SK-MEL-5 (cell line): ENCODE measurements at places on chromosomes 5 and 9.

DNA sequence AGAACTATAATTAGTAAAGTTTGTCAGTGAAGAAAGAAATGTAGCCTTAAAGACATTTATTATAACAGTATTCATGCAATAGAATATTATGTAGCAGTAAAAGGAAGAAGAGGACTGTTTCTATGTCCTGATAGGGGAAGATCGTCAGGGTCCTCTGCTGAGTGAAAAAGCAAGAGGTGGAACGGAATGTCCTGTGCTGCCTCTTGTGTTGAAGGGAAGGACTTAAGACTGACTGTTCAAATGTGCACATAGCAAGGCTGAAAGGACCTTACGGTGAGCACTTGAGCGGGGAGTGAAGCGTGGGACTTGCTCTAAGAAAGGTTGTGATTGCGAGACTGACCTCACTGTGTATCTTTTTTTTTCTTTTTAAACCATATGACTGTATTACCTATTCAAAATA, 63.2 kb downstream of the SNX24 start:
- DNase-seq: peak; percentile 20

- DNase-seq: no peak
Measured at GRCh38 chr5:109743041-109743531, 53.4 kb downstream of the MAN2A1 start.

DNA sequence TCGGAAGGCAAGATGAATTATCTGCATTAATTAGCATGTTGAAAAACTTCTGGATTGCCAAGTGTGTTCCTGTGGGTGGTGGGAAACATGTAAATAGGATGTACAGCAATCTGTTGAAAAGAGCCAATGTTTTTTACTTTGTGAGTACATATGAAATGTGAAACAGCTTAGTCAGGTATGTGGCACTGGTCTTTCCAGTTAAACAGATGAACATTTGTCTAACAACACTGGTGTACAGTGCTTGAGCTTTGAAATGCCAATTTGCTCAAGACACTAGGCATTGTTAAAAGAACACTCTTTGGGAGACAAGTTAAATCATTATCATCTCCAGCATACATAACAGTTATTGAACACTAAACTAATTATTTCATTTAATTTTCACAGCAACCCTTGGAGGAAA, 107.3 kb upstream of the SLC24A2 start:
- DNase-seq: no peak

DNA sequence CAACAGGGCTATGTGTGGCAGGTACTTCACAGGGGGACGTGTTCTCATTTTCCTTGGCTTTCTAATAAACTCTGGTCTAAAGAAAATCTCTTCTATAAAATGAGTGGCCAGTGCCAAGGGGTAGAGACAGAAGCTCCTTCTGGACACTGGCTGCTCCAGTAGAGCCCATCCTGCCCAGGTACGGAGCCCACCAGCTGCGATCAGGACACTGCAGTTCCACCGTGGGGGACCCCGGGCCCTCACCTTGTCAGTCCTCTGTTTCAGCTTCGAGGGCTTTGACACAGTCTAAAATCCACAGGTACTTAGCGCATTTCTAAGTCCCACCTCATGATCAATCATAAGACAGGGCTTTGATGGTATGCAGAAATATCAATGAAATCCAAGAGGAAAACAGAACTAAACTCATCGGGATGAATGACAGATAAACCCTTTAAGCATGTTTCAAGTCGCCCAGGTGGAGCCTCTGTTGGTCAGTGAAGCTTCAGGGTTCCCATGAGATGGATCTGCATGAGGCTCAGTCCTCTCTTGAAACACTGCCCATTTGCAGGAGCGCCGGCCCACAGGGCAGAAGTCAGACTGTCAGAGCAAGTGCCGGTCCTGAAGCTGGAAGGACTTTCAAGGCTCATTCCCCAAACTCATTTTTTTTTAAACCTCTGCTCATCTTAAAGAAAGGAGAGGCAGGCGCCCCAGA, 20.3 kb upstream of the TERT start:
- DNase-seq: no peak

- no peak for DNase-seq
Measured at GRCh38 chr9:75878488-75878860, 12.0 kb upstream of the PCSK5 start.

GRCh38 chr5:31232273-31232888, 38.9 kb downstream of the CDH6 start:
- peak; percentile 86 for DNase-seq

- no peak for DNase-seq
Measured at GRCh38 chr5:179430193-179431175, 85.2 kb upstream of the ADAMTS2 start.

DNA sequence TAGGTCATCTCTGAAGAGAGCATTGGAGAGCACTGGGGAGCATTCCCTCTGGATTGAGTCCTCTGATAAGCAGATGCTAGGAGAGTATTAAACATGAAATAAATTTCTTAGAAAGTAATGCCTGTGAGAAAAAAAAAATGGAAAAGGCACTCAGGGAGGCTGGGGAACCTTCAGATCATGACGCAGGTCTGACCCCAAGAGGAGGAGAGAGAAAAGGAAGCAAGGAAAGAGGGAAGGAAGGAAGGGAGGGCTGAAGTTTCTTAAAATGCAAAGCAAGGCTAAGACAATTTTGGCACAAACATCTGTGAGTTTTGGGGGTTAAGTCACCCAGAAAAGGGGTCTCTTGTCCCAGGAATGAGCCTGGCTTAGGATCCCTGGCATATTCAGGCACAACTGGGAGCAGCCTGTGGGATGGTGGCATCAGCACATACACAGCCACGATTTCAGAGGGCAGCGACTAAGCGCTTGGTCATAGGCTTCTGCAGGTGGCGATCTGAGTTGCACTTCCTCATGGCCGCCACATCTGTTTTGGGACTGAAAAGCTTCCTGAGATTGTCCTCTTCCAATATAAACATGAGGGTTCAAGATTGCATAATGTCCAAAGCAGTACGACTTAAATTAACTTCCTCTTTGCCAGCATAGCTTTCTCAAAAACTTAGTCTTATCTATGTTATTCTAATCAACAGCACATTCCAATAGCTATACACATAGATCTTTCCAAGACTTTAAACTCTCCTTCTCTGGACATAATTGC, 692.7 kb downstream of the DNAH5 start:
- no peak for DNase-seq

DNA sequence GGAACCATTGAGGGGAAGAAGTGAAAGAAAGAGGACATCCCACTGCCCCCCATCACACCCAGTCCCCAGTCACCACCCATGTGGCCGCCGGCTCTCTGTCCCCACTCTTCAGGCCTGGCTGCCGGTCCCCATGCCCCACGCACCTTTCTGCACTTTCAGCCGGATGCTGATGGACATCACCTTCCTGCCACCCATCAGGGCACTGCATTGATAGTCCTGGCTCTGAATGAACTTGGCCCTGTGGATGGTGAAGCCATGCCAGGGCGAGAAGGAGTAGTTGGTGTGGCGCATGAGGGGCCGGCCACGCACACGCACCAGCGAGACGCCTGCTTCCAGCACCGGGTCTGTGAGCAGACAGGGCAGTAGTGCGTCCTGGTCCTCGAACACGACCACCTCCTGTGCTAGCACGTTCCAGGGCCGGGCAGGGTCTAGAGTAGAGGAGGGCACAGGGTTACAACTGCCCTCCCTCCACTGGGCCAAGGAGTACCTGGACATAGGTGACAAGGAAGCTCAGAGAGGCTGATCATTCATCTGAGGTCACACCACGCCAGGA, 6.4 kb downstream of the CSF1R start:
- DNase-seq: no peak

DNA sequence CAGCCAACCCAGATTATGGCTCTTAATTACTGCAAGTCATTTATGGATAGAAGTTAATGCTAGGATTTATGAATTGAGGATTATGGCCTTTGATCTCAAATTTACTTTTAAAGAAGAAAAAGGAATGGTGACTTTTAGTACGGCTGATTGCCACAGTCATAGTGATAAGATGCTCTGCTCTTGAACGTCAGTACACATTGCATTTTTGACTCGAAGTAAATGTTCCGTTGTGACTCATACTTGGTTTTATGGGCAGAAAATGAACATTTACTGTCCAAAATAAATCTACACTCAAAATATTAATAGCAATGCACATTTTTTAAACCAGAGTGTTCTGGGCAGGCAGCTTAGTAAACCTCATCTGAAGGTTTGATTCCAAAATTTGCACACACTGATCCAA, 830 bp downstream of the ADAMTSL1 start:
- no peak for DNase-seq

DNA sequence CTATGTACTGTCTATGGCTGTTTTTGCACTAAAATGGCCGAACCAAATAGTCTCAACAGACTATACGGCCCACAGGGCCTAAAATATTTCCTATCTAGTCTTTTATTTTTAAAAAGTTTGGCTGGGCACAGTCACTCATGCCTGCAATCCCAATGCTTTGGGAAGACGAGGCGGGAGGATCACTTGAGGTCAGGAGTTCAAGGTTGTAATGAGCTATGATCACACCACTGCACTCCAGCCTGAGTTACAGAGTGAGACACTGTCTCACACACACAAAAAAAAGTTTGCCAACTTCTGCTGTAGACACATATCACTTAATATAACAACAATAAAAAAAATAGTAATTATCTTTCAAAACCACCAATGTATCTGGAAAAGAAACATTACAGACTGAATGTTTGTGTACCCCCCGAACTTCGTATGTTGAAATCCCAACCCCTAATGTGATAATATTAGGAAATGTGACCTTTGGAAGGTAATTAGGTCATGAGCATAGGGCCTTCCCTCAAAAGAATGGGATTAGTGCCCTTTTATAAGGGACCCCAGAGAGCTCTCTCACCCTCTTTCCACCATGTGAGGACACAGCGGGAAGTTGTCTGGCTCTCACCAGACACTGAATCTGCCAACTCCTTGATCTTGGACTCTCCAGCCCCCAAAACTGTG, 53.5 kb upstream of the HK3 start:
- DNase-seq: no peak

GRCh38 chr5:78638423-78638822, 10.1 kb downstream of the LHFPL2 start:
- DNase-seq: peak; percentile 94

DNA sequence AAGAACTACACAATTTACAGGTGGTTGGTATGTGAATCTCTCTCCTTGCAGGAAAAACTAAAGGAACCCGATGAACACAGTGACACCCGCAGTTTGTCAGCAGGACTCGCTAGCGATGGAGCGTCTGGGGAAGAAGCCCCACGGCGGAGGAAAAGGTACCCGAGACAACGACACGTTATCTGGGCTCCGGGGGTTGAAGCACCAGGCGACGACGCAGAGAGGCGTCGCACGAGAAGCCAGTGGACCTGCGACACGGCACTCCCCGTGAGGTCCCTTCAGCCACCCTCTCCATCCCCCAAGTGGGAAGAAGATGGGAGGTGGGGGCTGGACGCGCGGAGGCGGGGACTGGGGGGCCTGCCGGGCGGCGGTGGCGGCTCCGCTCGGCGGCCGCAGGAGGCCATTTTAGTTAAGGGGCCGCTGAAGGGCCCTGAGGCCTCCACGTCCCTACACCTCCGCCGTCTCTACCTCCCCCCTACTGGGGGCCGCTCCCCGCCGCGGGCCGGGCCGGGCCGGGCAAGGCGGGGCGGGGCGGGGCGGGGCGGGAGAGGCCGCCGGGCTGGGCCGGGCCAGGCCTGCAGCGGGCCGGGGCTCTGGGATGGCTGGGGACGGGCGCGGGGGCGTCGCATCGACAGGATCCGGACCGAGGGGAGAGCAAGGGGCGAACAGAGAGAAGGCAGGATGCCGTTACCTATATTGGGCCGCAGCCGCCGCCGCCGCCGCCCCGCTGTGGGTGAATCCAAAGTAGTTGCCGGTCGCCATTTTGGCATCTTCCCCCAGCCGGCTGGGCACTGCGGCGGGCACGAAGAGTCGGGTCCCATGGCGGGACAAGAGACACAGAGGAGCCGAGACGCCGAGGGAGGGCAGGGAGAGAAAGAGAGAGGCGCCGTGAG, 754 bp downstream of the ZFR start:
- DNase-seq: peak; percentile 44

- DNase-seq: no peak
Measured at GRCh38 chr5:157657516-157657915, 5.3 kb upstream of the SOX30 start.

GRCh38 chr5:39759701-39760100, 334.9 kb upstream of the DAB2 start:
- DNase-seq: no peak

DNA sequence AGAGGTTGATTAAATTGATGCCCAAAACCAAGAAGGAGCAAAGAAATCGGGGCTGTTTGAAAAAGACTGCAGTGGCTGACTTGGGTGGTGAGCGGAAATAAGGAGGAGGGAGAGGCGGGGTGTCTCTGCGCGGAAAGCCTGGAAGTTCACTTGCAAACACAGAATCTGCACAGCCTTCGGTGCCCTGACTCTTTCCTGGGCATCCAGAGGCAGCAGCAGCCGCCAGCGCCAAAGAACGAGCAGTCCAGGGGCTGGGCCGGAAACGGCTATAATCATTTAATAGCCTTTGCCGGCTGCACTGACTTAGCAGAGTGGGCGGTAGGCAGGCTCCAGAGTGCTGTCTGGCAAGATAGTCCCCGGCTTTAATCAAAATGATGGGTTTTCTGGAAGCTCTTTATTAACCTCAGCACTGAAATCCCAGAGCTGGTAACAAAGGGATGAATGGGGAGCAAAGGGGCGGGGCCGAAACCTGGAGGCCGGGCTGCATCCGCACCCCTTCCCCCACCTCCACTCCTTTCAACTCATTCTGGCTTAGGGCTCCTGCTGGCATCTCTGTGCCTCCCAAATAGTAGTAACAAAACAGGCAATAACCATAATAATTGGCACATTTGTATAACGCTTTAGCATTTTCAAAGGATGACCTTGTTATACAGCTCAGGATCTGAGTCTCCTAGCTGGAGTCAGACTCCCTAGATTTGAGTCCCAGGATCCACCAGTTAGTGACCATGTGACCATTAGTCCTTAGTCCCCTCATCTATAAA, 35.7 kb downstream of the PCDHAC2 start:
- DNase-seq: no peak

- peak; percentile 66 for DNase-seq
Measured at GRCh38 chr5:142000704-142001484, 11.9 kb downstream of the GNPDA1 start.

DNA sequence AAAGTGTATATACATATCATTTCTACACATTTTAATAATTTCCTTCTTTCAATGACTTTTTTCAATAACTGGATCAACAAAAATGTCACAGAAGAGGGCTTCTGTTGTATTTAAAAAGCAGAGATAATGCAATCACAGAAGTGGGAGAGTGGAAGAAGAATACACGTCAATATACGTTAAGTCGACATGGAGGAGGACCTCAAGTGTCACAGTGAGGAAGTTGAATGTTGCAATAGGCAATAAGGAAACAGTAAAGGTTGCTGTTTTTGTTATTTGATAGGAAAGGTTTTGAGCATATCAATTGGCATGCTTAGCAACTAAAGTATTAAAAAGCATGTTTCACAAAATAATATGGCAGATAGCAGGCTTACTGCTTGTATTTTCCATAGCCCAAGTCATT, 184.0 kb upstream of the NR4A3 start:
- DNase-seq: no peak

- DNase-seq: no peak
Measured at GRCh38 chr9:119165131-119165530, 204.1 kb downstream of the BRINP1 start.

DNA sequence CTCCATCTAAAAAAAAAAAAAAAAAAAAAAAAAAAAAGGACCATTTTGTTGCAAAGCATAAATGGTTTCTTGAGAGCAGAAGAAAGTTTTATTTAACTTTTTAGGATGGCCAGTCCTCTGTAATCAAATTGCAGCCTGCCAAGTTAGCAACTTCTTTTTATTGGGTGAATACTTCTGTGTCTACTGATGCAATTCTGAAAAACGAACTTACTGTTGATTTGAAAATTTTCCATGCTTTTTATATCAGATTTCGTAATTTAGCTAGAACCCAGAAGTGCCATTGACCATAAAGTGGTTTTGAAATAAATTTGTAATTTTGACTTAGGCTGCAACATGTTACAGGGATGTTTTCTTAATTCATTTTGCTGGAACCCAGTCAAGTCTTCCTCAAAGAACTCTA, 269.1 kb upstream of the ACTBL2 start:
- no peak for DNase-seq
